ENCODE measurements at places on chromosomes 13 and 19.

- no peak for DNase-seq
Measured at GRCh38 chr19:47146920-47147319, 16.3 kb downstream of the SAE1 start.

- DNase-seq, result no peak
Measured at GRCh38 chr19:43300876-43301765, 31.8 kb upstream of the PSG9 start.

DNA sequence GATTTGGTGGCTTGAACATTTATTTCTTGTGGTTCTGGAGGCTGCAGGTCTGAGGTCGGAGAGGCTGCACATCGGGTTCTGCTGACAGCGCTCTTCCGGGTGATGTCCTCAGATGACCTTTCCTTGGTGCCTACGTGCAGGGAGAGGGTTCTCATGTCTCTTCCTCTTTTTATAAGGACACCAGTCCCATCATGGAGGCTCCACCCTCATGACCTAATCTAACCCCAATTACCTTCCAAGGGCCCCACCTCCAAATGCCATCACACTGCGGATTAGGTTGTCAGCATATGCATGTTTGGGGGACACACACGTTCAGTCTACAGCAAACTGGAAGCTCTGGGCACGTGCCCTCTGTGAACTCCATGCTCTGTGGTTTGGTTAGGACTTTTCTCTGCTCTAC lies 338.6 kb downstream of the FGF9 start:
- DNase-seq, result no peak

DNA sequence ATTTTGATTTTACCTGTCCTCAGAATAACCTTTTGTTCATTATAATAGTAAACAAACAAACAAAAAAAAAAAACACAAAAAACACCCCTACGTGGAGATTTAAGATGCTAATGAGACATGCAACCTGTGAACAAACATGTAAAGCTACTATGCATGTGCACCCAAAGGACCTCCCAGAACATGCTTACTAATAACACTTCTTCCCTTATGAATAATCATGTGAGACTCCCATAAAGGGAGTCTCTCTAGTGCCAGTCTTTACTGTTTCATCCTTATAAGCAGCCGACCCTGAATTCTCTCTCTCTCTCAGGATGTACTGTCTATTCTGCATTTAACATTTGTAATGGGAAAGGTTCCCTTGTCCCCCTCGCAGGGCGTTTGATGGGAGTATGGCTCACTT lies 1051.1 kb downstream of the PCDH17 start:
- DNase-seq, result no peak

DNA sequence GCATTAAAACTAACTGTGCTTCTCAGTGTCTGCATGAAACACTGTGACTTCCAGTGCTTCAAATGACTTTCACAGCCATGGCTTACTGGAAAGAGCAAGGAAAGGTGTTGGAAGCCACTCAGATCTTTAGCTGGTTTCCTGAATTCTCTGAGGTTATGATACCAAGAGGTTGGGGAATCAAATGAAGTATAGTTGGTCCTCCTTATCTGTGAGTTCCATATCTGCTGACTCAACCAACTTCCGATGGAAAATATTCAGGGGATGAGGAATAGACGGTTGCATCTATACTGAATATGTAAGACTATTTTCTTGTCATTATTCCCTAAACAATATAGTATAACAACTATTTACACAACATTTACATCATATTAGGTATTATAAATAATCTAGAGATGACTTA lies 32.4 kb downstream of the EPSTI1 start:
- DNase-seq, result no peak

DNA sequence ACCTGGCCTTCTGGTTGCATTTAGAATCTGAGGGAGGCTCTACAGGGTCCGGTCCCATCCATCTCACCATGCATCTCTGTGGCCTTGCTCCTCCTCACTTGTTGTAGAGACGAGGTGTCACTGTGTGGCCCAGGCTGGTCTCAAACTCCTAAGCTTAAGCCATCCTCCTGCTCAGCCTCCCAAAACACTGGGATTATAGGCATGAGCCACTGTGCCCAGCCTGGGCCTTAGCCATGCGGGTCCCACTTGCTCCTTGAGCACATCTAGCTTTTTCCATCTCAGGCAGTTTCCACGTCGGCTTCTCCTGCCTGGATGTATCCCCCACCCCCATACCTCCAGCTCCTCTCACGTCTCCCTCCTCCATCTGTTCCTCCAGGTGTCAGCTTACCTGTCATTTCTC lies 9.8 kb downstream of the ELSPBP1 start:
- no peak for DNase-seq

DNA sequence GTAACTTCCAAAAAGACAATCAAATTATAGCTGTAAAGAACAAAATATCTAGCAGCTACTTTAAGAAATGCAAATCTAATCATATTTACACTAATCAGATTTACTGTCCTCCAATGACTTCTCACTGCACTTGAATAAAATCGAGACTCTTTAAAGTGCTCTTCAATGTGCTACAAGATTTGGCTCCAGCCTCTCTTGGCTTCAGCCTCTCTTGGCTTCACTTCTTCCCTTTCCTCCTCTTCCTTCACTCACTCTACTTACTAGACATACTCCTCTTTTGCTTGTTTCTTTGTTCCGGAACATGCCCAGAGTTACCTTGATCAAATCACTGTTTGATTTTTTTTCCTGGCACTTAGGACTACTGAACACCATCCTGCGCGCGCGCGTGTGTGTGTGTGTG lies 495.4 kb downstream of the LMO7 start:
- no peak for DNase-seq

- no peak for DNase-seq
Measured at GRCh38 chr19:40907968-40908735, 26.1 kb upstream of the CYP2A7 start.

DNA sequence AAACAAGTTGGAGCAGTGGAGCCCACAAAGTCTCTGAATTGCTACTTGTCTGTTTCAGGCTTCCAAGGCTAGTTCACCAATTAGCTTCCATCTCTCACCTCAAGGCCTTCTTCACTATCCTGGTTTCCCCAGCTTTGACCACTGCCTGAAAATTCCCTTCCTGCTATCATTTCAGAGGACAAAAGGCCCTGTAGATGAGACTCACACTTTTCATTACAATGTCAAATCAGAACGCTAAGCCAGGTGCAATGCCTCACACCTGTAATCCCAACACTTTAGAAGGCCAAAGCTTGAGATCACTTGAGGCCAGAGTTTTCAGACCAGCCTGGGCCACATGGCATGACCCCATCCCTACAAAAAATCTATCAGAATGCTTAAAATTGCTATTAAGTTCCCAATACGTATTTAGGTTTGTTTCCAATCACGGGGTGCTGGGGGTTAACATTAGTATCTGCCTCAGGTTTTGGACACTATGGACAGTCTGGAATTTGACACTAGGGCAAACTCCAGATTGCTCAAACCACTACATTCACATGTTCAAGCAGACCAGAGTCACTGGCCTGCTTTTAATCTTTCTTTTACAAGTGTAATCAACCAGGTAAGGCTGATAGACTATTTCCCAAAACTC lies 5.5 kb downstream of the TPT1 start:
- no peak for DNase-seq

- no peak for DNase-seq
Measured at GRCh38 chr13:113672002-113672651, 5.1 kb downstream of the GRK1 start.

GRCh38 chr13:112569821-112570220 lies 18.1 kb downstream of the TUBGCP3 start:
- DNase-seq, result no peak

DNA sequence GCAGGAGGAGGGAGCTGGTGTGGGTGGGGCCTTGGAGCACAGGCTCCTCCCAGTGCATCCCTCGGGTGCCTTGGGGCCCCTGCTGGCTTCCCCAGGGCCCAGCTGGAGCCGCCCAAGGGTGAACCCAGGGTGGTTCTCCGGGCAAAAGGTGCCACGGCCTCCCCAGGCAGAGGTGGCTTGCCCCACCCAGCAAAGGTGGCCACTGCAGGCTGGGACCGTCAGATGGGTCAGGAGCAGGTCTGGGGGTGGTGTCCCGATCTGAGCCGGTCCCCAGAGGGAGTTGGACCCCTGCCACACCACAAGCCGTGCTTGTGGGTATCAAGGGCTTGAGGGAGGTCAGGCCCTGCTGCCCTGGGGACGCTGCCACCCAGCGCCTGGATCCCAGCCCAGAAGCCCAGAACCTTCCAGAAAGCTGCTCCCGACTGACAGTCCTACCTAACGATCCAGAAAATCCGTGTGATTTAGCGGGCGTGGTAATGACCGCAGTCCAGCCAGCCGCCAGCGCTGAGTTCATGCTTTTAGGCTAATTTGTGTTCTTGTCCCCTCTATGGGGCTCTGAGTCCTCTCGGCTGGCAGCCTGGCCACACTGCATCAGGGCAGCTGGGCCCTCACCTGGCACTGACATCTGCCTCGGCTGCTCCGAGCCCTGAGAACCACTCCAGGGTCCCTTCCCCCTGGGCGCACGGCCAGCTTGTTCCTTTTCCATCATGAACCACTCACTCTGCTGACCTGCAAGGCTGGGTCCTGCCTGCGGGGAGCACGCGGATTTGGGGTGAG lies 5.0 kb upstream of the GRIN3B start:
- no peak for DNase-seq

GRCh38 chr19:18109733-18110608 lies 12.4 kb downstream of the MAST3 start:
- DNase-seq, result no peak

- DNase-seq, result no peak
Measured at GRCh38 chr19:38727868-38728660, 16.2 kb downstream of the CAPN12 start.

DNA sequence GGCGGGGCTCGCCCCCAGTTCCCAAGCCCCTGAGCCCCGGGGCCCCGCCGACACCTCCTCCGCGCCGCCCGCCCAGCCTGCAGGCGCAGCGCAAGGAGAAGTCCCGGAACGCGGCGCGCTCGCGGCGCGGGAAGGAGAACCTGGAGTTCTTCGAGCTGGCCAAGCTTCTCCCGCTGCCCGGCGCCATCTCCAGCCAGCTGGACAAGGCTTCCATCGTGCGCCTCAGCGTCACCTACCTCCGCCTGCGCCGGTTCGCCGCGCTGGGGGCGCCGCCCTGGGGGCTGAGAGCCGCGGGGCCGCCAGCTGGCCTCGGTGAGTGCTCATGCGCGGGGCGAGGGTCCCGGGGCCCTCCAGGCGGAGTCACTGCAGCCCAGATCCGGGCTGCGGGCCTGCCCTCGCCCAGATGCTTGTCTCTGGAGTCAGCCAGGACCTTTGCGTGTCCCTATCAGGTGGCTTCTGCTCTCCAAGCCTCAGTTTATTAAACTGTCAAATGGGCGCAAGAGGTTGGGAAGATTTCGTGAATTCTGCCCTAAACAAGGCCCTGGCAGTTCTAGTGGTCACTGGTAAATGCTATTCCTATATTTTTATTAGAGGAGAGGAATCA lies 2.0 kb downstream of the NPAS1 start:
- no peak for DNase-seq

DNA sequence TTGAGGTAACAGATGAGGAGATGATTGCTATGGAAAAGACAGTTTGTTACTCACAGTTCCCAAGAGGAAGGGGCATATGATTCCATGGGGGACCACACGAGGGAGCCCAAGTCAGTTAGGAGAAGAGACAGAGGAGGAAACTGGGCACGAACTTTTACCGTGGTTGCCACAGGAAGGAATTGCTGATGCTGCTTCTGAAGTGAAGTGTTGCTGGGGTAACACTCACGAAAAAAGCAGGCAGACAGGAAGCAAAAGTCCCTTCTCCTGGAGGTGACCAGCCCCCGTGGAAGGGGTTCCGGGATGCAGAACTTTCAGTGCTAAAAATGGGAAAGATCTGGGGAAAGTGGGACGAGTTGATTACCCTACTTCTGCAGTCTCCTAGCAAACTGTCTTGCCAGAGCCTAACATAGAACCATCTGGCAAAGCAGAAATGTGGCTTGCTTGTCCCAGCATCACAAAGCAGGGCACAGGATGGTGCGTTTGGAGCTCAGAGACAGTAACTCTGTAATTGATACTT lies 35.4 kb upstream of the MAP3K10 start:
- DNase-seq, result no peak

DNA sequence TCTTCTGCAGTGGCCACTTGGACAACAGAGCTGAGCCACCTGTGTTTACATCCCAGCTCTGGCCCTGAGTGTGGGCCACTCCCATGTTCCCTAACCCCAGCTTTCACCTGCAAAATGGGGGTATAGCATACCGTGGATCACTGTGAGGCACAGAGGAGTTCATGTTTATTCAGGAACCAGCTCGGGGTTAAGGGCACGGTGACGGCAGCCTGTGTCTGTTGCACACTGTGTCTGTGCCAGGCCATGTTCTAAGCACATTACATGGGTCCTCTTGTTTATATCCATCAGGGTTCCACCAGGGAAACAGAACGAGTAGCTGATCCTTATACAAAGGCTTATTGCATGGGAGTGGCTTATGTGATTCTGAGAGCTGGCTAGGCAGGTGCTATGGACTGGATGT lies 14.0 kb upstream of the IGLON5 start:
- DNase-seq, result no peak

- DNase-seq, result no peak
Measured at GRCh38 chr13:114077099-114077932, 55.1 kb downstream of the RASA3 start.

- DNase-seq, result no peak
Measured at GRCh38 chr13:40146611-40147117, 491.2 kb downstream of the COG6 start.

DNA sequence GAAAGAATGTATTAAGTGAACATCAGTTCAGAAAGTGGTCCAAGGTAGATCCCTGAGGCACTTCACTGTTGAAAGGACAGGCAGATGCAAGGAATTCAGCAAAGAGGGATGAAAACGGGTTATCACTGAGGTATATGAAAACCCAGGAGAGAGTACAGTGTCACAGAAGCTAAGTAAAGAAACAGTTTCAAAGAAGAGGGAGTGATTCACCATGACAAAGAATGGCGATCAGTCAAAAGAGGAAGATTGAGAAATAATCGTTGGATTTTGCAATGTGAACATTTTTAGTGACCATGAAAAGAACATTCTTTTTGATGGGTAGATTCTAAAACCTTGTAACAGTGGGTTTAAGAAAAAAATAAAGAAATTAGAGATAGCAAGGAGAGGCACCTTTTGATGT lies 99.3 kb downstream of the EPSTI1 start:
- no peak for DNase-seq

DNA sequence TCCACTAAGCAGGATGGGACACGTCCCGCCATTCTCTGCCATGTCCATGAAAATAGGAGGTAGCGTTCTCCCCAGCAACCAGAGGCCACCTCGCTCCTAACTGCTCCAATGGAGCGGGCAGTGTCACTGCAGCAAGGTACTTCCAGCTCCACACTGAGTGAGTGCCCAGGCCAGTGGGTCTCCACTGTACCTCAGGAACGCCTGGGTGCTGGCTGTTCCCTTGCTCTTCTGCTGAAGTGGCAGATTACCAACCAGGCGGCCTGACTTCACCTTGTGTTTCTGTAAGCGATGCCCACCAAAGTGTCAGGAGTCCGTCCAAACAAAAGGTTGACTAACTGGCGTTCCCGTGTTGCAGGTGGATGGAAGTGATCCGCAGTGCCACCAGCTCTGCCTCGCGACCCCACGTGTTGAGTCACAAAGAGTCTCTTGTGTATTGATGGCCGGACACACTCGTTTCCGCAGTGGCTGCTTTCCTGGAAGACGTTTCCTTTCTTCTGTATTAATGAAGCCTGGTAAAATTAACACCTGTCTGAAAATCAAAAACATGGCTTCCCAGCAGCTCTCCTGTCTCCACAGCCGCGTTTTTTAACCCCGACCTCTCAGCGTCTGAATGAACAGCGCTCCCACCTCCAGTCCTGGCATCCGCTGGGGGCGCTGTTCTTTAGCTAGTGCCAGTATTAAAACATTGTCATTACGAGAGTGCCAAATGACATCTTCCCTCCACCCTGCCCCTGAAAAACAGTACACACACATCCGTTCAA lies 128.8 kb downstream of the STK24 start:
- DNase-seq, result no peak

Data from fibroblast of skin of left quadriceps (primary cell).